ENCODE measurements at places on chromosomes 4 and X.

DNA sequence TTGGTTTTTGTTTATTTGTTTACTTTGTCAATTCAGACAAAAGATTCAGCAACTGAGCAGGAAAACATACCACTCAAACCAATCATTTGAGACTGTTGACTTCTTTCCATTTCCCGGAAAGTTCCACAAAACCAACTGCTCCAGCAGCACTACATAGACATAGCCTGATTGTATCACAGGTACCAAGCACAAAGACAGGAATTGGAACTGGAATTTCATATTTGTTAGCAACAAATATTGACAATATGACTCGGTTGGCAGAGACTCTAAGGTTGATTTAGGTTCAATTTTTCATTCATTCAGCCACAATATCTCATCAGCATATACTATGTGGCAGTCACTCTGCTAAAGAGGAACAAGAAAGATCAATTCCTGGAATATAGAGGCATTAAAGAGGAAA lies 364.0 kb downstream of the ZIC3 start:
- no peak for DNase-seq

- no peak for DNase-seq
Observed at GRCh38 chr4:24248674-24249630, 335.4 kb downstream of the DHX15 start.

DNA sequence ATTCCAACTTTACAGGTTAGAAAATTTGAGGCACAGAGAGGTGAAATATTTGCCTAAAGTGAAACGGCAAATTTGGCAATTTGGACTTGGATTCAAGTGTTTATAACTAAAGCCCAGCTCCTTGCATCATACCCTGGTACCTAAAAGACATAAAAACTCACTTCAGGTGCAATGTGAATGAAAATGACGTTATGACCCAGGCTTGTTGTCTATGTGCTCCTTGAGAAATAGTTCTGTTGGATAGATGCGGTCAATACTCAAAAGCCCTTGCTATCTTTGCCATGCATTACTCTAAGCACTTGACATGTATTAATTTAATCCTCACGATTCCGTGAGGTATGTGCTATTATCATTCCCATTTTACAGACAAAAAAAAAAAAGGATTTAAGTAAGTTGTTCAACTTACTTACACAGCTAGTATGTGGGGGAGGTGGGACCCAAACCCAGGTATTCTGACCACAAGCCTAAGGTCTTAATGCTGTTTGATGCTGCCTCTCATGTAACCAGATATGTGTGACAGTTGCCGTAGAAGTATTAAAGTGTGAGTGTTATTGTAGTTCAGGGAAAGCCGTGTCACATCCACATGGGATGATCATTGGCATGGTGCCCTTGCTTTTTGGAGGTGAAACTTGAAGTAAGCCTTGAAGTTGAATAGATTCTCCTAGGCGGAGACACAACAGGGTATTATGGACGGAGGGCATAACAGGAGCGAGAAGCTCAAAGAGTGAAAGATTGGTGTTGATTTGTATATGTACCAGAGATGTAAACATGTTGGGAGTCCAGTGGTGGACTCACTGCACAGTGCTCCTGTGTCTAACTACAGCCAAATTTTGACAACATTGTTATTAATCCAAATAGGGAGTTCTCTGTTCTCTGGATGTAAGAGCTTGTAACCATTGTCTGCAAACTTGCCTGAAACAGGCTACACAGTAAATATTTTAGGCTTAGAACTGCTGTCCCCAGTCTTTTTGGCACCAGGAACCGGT lies 3.1 kb downstream of the SCML1 start:
- no peak for DNase-seq

- DNase-seq: no peak
Observed at GRCh38 chr4:154692304-154692818, 51.4 kb upstream of the LRAT start.

GRCh38 chr4:182880387-182881356 lies 36.5 kb downstream of the DCTD start:
- no peak for DNase-seq

DNA sequence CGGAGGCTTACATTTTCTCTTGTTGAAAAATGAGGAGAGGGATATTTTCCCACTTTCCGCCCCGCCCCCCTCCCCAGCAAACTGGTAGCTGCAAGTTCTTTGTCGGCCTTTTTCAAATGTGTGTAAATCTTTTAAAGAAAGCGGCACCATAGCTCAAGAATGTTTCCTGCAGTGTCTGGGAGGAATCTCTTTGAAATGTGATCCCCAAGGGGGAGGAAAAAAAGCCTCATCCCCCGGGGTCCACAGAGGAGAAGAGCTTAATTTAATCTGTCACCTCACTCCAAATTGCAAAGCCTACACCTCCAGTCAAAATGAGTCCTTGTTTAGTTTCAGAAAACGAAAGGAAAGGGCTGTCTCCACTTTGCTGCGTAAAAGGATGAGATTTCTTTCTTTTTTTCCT lies 34.8 kb downstream of the ASMT start:
- DNase-seq: no peak

GRCh38 chr4:8108261-8108660 lies 50.4 kb downstream of the ABLIM2 start:
- no peak for DNase-seq

- no peak for DNase-seq
Observed at GRCh38 chrX:119475389-119476101, 7.3 kb downstream of the SLC25A5 start.

DNA sequence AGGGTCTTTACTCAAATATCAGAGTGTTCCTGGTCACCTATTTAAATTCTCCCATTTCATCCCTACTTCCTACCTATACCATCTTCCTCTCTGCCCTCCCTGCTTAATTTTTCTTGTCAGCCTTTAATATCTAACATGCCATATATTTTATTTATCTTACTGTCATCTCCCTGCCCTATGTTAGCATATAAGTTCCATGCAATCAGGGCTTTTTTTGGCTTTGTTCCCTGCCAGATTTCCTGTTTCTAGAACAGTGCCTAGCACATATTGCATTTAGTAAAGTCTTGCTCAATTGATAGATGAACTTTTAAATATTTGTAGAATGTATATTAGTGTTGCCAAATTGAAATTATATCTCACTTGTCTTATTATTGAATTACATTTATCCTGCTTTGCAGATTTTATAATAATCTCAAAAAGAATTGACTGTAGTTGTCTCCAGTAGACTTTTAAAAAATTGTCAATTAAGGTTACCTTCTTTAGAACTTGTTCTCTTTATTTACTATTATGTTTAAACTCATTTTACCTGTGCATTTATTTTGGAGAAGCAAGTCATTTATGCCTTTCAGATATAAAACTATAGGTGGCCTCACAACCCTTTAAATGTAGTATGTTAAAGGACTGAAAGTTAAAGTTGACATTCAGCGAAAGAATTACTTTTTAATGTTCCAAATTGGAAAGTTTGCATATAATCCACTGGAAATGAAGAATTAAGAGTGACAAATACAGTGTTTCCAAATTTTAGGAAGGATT lies 108.2 kb upstream of the BMPR1B start:
- DNase-seq: no peak

DNA sequence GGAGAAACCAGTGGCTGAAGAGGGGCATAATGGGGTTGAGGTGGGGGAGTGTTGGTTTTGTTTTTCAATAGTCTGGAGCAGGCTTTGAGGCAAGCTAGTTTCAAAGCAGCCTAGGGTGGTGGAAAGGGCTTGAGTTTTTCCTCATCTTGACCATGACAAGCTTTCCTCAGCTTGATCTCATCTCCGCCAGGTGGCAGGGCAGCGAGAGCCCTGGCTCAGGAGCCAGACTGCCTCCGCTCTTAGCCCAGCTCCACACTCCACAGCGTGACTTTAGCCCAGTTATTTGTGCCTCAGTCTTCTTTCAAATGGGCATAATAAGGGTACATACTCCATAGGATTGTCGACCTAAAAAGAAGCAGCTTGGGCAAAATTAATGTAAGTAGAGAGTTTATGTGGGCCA lies 29.9 kb upstream of the SOWAHD start:
- no peak for DNase-seq

- peak; percentile 63 for DNase-seq
Observed at GRCh38 chrX:106894392-106894909, 8.7 kb downstream of the RIPPLY1 start.

All from HCT116 (cell line).